ENCODE measurements at places on chromosomes 5 and 9.

GRCh38 chr5:75045071-75045470, 7.3 kb downstream of the GCNT4 start:
- no peak for DNase-seq

- DNase-seq: no peak
Observed at GRCh38 chr5:68334553-68334886, 119.0 kb downstream of the PIK3R1 start.

DNA sequence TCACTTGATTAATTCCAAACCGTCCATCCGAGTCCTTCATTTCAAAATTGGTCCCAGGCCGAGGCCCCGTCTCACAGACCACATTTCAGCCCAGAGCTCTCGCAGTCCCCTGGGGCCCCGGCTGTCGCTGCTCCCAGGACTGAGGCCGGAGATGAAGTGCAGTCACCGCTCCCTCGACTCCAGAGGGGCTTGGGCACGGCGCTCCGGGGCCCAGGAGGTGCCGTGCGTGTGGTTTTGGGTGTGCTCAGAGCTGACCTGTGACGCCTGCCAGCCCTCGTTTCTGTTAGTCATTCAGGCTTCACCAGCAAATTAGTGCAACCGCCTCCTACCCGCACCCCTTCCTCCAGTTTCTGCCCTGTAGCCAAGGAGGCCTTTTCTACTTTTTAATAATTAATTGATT, 48.7 kb upstream of the PHYKPL start:
- no peak for DNase-seq

- DNase-seq: no peak
Observed at GRCh38 chr9:94301583-94301982, 26.9 kb downstream of the NUTM2F start.

GRCh38 chr9:89412541-89412940, 85.4 kb downstream of the SEMA4D start:
- no peak for DNase-seq

DNA sequence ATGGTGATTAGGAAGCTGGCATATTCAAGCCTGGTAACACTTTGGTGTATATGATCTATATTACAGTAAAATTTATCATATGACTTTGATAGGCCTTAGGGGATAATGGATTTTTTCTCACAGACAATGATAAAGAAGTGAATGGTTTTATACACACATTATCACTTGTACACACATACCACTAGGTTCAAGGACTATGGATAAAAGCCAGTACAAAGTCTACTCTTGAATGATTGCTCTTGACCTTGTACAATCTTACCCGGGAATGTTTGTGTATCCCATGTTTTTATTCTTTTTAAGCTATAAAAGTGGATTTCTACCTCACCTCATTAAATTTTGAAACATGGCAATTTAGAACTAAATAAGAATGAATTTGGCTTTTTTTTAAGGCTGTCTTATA, 414.5 kb upstream of the ADAMTSL1 start:
- no peak for DNase-seq

DNA sequence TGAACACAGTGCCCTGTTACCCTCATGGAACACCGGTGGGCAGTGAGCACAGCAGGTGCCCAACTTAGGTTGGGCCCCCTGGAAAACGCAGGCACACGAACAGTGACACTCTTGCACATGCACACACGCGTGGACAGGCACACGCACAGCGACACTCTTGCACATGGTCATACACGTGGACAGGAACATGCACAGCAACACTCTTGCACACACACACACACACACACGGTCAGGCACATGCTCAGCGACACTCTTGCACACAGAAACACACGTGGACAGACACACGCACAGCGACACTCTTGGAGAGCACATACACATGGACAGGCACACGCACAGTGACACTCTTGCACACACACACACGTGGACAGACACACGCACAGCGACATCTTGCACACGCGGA, 559.4 kb upstream of the ADAMTS16 start:
- DNase-seq: no peak

- DNase-seq: no peak
Observed at GRCh38 chr5:1727571-1727970, 72.1 kb downstream of the MRPL36 start.

GRCh38 chr5:15421921-15422412, 78.0 kb upstream of the FBXL7 start:
- no peak for DNase-seq

GRCh38 chr9:130884542-130885483, 11.8 kb downstream of the QRFP start:
- peak; percentile 60 for DNase-seq

GRCh38 chr9:93110311-93110855, 14.4 kb downstream of the CARD19 start:
- no peak for DNase-seq

GRCh38 chr9:122039234-122039633, 53.9 kb downstream of the TTLL11 start:
- DNase-seq: no peak

GRCh38 chr5:81265101-81265500, 32.0 kb downstream of the CKMT2 start:
- DNase-seq: no peak

DNA sequence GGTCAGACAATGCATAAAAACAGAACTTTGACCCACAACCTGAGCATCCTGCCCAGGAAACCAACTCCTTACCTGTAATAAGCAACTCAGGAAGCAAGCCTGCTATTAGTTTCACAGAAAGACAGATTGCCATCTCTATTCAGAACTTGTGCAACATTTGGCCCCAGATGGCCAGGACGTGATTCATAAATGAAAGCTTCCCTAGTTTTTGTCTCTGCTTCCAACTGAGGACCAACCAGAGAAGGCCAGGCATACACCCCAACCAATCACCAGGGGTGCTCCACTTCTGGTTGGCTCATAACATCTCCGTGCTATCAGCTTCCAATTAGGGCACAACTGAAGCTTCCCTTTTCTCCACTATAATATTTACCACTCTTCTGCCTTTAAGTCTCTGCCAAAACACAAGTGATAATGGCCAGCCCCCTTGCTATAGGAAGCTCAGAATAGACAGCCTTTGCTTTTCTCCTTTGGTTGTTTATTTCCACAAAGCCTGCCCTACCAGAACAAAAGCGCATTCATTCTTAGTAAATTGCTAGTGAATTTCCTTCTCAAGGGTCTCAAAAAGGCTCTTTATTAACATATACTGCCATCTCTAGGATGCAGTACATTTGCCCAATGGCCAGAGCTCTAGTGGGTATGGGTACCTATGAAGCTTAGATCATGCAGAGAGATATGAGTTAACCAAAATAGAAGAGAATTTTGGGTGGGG, 289.7 kb upstream of the DAP start:
- no peak for DNase-seq

DNA sequence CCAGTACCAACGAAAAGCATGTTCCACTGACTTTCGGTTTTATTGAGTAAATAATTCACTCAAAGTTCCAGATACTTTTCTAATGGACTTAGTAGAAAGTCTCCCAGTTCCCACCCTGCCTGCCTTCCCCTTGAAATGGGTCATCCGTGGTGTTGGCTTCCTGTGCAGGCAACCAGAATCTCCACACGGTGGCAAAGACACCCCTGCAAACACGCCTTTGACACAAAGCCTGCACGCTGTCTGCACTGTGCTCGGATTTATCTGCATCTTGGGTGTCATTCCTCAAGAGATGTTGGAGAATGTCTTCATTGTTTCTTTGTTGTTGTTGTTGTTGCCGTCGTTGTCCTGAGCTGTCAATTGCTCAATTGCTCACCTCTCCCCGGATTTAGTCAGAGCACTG, 150.0 kb upstream of the IRX2 start:
- no peak for DNase-seq

DNA sequence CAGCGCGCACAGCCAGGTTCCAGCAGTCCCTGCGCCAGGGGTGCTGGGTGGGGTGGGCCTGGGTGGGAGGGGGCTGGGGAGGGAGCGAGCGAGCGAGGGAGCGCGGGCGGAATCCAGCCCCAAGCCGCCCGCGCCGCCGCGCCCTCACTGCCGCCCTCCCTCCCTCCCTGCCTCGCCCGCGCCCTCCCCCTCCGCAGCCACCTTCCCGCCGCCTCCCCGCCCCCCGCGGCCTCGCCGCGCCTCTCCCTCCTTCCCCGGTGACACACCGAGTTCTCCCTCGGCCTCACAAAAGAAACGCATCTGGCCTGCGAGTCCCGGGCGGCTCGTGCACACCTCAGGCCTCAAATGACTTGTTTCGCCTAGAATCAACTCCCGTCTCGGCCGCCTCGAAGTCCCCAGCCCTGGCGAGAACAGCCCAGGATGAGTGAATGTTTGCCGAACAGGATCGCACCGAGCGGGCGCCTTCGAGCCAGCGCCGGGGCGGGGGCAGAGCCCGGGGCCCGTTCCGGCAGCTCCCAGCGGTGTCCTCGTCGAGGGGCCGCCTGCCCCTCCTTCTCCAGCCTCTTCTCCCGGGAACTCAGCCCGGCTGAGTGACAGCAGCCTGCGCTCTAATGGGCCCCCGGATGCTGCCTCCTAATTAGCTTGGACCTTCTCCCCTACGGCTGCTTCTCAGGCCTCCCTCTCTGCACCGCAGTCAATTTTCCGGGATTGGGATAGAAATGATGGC, 371 bp upstream of the PITX1 start:
- no peak for DNase-seq

DNA sequence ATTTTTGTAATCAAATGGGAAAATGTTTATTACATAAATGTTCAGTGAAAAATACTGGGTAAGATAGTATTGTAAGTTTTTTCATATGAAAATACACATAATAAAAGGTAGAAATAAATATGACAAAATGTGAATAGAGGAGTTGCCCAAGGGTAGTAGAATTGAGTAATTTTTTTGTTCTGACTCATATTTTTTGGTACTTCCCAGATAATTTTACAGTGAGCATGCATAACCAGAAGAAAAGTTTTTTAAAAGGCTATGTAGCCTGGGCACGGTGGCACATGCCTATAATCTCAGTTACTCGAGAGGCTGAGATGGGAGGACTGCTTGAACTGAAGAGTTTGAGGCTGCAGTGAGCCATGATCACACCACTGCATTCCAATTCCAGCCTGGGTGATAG, 116.9 kb downstream of the PIP5K1B start:
- no peak for DNase-seq

- no peak for DNase-seq
Observed at GRCh38 chr9:71383308-71383940, 262.0 kb upstream of the TRPM3 start.

DNA sequence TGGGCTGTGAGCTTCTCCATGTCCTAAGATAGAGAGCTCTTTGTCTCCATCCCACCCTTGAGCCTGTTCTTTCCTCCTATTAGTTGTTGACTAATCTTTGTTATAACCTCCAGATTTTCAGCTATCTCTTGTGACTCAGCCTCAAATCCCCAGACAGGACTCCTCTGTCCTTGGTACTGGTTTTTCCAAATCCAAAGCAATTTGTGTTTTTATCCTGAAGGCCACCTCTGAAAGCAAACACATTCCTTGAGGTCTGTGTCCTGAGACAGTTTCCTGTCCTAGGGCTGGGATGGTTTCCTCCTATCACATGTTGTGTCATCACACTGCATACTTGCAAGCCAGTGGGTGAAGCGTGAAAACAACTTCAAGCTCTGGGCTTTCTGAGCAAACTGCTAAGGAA, 8.5 kb downstream of the TNC start:
- no peak for DNase-seq

DNA sequence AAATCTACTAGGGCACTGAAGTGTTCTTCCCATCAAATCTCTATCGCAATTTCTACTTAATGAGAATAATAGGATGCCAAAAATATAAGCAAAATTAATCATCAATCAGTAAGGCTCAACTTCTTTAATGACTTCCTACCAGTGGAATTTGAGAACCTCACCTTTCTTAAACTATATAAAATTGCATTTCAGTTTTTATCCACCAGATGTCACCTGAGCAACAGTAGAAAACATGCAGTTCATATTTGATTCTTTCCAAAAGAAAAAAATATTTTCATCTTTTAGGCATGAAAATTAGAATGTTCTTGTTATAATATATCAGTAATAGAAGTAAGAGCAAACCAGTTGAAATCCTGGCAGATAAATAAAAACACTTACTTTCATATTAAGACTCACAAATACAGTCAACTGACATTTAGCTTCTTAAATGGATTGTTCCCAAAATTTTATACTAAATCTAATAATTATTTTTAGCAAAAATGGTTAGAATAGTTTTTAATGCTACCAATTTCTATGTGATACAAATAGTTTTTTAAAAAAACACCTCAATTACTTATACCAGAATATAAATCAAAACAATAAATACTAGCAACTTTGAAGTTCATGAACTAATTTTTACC, 13.4 kb upstream of the CCDC112 start:
- no peak for DNase-seq

DNA sequence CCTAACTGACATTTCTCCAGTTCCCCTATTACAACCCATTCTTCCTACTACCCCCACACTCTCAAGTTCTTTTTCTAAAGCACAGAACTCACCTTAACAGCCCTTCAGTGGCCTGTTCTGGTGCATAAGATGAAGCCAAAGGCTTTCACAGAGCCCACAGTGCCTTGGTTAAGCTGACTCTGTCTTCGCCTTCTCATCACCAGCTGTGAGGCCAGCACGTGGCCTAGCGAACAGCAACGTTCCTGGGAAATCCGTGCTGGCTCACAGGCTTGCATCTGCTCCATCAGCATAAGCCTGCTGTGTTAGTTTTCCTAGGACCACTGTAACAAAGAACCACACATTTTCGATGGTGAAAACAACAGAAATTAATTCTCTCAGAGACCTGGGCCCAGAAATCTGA, 67.9 kb upstream of the LPAR1 start:
- DNase-seq: no peak

DNA sequence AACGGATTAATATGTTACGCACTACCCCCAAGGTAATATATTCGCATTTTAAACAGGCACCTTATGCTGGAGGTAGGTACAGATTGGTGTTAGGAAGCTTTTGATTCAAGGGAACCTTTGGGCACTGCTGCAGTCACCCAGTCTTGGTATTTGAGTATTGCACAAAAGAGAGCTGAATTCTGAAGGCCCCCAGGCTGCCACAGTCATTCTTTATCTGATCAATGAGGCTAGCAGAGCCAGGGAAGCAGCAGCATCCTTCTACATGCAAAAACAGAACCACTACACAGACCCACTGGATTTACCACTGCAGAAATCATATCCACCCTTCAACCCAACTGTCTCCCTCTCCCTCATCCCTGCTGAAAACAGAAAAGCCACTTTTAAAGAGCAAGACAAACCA, 121.2 kb upstream of the GRIN3A start:
- no peak for DNase-seq

GRCh38 chr5:54390015-54390414, 65.5 kb upstream of the HSPB3 start:
- no peak for DNase-seq

DNA sequence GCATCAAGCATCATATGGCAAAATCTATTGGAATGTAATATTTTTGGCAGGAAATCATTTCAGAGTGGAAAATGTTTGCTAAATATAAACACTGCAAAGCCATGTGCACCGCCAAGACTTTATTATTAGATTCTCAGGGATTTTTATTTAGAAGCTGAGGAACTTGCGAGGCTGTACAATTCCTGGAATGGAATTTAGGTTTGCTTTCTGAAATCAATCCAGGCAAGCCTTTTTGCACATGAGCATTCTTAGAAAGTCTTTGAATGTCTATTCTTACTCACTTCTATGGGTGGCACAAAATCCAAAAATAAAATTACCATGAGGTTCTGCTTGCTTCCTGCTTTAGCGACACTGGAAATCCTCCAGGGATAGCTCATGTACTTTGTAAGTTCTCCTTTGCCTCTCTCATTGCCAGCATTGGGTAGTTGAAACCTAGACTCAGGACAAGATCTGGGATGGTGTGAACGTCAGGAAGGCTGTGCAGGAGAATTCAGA, 71.5 kb upstream of the PALM2AKAP2 start:
- no peak for DNase-seq

- no peak for DNase-seq
Observed at GRCh38 chr5:154118385-154118784, 72.1 kb upstream of the GALNT10 start.

- no peak for DNase-seq
Observed at GRCh38 chr5:76926329-76927105, 26.3 kb upstream of the CRHBP start.

- DNase-seq: no peak
Observed at GRCh38 chr5:168920019-168920810, 341.0 kb upstream of the PANK3 start.
